ENCODE measurements at places on chromosomes 5 and 9.

DNA sequence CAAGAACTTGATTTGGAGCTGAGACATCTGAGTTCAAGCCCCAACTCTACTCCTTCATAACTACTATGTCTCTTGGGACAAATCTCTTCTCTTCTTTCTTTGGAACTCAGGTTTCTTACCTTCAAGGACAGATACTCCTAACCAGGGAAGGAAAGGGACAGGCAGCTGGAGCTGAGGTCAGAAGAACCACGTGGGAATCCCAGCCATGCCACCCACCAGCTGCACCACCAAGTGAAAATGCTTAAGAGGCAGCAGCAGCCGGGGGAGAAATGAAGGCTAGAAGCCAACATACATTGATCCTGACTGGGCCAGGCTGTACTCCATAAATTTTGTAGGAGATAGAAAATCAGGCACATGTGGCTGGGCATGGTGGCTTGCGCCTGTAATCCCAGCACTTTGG is 9.6 kb upstream of the OR5C1 start:
- no peak for DNase-seq

- no peak for DNase-seq
Observed at GRCh38 chr5:3602785-3603502, 7.3 kb downstream of the IRX1 start.

DNA sequence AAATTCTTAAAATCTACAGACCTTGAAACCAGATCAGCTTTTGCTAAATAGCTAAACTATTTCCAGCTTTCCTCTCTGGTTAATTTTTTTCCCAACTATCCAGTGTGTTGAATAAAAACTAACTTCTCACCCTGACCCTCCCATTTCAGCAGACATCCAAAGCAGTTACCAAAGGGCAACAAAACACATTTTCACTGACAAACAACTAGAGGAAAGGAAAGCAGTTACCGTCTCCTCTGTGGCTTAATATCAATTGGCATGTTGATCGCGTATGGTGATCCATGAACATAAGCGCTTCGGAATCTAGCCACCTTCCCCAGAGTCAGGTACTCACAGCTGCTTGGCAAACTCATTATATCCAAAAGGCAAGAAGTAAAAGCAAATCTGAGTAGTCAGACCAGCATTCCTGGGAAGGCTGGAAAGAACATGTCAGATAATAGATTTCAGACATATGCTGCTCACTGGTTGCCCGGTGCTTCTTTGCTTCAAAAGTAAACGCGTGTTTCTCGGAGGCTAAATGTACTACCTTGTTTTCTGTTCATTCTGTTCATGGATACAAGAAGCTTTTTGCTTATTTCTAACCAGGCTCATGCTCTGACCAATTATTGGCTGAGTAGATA is 463.4 kb downstream of the PDE4D start:
- no peak for DNase-seq

- DNase-seq, result no peak
Observed at GRCh38 chr5:43573058-43573457, 16.2 kb upstream of the PAIP1 start.

GRCh38 chr9:99391937-99392594 is 170.0 kb downstream of the SEC61B start:
- DNase-seq, result no peak

GRCh38 chr5:157259699-157260098 is 6.2 kb upstream of the CYFIP2 start:
- DNase-seq, result no peak

DNA sequence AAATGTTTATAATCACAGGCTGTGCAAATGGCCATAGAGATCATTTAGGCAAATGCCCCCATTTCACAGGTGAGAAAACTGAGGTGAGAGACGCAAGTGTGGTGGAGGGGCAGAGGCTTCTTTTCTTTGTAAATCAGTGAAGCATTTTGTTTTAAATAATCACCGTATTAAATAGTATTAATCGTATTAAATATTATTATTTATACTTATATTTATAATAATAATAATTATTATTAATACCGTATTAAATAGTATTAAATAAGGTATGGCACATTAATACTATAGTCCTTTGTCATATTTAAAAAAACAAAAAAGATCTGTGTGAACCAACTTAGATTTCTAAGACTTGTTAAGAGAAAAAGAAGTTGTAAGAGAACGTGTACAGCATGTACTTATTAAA is 32.6 kb upstream of the SH3PXD2B start:
- DNase-seq, result no peak

DNA sequence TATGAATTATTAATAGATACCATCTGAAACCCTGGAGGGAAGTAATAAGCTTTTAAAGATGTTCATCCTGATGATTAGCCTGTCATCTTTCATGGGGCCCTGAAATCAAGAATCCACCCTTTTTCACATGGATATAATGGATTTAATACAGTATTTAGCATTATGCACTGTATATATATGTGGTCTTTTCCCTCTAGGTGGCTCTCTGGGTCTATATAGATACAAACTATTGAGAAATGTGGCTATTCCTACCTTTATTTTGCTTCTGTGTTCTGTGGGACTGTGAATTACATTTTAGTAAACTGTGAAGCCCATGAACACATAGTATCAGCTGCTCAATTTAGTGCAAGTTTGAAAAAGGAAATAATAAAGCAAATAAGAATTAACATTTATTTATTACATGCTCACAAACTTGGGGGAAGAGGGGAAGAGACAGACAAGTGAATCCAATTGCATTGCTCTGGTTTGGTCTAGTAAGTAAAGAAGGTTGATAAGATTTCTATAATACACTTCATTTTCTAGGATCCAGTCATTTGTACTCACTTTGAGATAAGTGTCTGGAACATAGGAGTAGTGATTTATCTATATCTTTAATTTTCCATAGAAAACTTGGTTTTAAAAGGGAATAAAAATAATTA is 112.2 kb downstream of the SCAMP1 start:
- no peak for DNase-seq

Measured in left forelimb (tissue), 1 donor.